ENCODE measurements at places on chromosomes 7 and 10.

DNA sequence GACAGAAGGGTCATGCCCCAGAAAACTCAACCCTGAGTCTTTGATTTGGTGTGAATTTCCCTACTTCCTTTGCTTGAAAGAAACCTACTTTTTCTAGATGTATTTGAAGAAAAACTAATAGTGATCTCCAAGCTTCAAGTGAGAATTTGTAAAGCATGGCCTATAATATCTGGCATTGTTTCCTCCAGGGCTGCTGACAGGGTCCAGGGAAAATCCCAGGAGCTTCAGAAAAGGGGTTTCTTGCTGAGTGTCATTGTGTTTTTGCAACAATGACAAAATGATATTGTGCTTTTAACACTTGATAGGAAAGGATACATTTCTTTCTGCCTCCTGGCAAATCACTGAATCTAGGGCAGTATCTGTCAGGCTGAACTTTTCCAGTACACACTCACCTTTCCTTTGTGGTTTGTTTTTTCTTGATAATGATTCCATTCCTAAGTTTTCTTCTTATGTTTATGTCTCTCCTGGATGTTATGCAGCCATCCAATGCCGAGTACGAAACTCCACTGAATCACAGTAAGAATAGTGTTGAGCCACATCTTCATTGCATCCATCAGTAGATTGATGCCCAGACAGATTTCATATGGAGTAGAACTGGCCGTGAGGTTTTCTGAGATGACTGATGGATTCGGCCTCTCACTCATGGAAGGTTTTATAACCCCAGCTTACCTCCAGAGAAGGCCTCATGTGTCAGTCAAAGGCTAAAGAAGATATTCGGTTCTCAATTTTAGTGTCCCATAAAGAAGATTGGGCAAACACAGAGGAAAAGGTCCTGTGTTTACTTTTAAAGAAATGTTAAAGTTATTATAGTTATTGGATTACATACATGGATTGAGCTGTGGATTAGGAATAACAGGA lies 76.9 kb upstream of the STEAP1B start:
- no peak for DNase-seq

DNA sequence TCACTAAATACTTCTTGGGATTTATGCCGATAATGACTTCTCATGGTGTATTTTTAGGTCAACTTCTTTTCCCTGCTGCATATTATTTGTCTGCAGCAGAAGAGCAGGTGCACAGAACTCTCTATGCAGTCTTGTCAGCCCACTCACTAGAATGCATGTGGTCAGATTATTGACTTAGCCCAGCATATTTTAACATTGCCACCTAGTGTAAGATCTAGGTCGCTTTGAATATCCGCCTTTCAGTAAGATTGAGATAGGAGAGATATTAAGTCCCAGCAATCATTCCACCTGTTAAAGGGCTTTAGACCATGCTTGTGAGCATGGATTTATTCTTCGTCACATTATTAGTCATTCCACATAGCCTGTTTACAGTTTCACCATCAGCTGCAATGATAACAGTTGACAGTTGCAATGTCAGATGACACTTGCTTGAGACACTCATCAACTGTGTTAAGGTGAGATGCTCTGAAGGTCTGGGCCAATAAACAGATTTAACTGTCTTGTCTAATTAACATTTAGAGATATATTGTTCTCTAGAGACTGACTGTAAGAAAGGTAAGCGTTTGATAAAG lies 491.7 kb downstream of the ARL4A start:
- DNase-seq: peak; percentile 10

DNA sequence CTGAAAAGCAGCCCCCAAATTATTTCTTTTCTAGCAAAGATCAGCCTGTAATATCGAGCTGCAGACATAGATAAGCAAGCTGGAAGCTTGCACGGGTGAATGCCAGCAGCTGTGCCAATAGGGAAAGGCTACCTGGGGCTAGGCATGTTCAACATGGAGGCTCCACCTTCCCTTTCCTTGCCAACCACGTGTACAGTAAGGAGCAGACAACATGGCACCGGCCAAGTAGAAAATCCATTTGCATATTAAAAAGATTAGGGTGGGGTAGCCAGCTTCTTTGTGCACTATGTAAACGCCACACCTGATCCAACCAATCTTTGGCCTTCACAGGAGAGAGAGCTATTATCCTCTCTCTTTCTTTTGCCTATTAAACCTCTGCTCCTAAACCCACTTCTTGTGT lies 56.7 kb upstream of the SEPHS1 start:
- DNase-seq: no peak

DNA sequence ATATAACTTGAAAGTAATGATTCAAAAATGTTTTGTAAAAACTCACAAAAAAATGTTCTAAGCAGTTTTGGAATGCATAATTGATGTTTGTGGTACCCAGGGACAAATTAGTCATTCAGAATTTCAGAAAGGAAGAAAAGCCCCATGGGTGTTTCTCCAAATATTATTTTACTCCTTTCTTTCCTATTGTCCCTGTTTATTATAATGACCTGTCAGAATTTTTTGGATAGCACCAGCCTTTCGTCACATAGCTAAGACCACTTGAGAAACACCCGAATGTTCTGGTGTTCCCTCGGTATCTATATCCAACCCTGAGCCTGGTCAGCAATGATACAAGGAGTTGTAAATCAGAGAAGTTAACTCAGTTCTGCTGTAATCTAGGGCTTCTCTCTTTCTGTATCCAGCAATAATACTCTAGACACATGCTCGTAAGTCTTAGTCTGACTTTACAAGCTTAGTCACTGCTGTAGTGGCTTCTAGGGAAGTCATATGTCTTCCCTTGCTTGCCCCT lies 64.8 kb upstream of the MEOX2 start:
- DNase-seq: no peak

GRCh38 chr7:953547-954327 lies 743 bp downstream of the ADAP1 start:
- DNase-seq: peak; percentile 54

DNA sequence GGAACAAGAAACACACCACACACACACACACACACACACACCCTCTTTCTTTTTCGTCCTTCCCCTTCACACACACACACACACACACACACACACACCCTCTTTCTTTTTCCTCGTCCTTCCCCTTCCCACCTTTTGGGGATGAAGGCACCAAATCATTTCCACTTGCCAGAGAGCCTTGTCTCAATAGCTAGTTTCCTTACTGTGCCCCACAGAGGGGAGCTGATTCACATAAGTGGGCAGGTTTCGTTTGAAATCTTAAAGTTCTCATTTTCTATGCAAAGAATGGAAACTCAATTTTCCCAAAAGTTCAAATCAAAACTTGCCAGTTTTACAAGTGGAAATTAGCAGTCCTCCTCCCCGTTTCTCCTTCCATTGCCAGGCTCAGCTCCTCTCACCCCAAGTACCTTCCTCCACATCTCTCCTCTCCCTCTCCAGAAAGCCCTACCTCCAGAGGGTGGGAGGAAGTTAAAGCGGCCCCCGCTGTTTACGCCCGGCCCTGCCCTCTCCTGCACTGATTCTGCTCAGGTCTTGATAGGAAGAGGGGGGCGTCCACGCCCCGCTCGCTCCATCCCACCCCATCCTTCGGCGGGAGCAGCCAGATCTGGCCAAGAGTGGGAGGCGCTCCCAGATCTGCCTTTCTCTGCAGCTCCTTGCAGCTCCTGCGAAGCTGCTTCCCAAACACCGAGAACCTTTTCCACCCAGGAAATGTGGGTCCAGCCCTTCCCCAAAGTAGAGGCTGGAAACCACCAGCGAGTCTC lies 1.3 kb downstream of the CTTNBP2 start:
- DNase-seq: no peak

GRCh38 chr7:18345641-18346234 lies 149.8 kb upstream of the HDAC9 start:
- DNase-seq: peak; percentile 37

DNA sequence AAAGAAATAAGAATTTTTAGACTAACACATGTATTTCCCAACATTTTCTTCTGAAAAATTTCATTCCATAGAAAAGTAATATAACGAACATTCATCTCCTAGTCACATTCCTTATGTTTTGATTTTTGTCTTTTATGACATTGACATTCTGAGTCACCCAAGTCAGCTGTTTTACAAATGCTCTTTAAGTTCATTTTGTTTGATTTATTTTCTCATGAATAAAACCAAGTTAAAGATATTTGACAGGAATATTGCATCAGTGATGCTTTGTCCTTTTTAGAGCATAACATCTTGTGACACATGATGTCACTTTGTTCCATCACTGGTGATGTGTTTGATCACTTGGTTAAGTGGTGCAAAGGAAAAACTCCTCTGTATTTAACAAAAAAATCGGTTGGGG lies 48.4 kb downstream of the HGF start:
- DNase-seq: no peak

- DNase-seq: no peak
Observed at GRCh38 chr10:104090611-104091010, 4.9 kb upstream of the COL17A1 start.

DNA sequence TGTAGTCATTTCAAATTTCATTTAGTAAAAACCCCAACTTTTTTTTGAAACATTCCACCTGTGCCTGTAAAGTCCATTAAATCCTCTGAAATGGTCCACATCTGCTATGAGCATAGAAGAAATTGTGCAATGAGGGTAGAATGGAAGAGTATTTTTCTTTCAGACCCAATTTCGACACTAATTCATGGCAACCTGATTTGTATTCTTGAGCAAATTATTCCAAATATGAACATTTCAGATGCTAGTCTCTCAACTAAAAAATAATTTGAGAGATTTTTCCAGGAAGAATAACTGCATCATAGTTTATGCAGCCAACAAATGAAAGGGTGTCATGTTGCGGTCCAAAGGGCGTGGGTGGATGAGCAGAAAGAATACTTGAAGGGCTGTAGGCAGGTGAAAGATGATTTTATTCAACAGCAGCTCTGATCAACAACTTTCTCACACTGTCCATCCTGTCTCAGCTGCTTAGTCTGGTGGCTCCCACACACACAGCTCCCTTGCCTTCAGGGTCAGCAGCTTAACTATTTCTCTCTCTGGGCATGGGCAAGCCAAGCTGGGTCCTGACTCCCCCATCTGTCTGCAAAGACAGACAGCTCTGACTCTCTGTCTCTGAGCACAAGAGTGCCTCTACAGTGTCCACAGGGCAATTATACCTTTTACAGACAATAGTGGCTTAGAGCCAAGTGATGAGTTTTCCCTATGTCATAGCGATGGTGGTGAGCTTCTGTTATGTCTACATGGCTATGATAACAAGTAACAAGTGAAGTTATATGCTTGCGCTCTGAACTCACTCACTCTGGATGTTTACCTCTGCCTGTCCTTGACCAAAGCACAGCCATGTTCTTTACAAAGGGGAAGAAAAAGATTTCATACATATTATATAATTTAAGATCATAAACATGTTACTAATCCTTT lies 11.5 kb downstream of the STEAP2 start:
- no peak for DNase-seq

- no peak for DNase-seq
Observed at GRCh38 chr7:93566876-93567275, 7.6 kb downstream of the CALCR start.

- DNase-seq: no peak
Observed at GRCh38 chr7:45055594-45056219, 33.1 kb downstream of the NACAD start.

All from WERI-Rb-1 (cell line).